ENCODE measurements at places on chromosomes 2 and 18.

DNA sequence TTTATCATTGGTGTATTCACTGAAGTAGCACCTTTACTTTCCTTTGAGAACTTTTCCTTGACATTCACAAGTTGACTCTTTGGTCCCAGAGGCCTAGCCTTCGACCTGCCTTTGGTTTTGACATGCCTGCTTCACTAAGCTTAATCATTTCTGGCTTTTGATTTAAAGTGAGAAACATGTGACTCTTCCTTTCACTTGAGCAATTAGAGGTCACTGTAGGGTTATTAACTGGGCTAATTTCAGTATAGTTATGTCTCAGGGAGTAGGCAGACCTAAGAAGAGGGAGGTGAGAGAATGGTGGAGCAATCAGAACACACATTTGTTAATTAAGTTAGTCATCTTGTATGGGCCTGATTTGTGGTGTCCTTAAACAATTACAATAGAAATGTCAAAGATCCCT, 1040.7 kb upstream of the SLC39A10 start:
- no peak for DNase-seq

- DNase-seq: no peak
Measured at GRCh38 chr2:241952816-241953215, 83.3 kb downstream of the RTP5 start.

GRCh38 chr2:215314896-215315295, 3.0 kb downstream of the ATIC start:
- no peak for DNase-seq

DNA sequence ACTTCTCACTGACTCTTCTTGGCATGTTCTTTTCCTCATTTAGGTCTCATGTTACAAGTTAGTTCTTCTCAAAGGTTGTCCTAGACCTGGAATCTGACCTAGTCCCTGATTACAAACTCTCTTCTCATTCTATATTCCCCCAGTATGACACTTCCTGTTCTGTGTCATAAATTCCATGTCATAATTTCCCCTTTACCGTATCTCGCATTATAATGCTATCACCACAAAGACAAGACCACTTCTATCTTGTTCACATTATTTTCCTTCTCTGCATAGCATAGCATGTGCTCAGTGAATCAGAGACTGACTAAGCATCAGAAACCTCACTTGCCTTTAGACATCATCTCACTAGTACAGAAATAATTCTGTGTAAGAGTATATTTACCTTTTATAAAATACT, 63.6 kb upstream of the CAVIN2 start:
- no peak for DNase-seq

- DNase-seq: no peak
Measured at GRCh38 chr2:218991674-218992168, 1.5 kb downstream of the CRYBA2 start.

DNA sequence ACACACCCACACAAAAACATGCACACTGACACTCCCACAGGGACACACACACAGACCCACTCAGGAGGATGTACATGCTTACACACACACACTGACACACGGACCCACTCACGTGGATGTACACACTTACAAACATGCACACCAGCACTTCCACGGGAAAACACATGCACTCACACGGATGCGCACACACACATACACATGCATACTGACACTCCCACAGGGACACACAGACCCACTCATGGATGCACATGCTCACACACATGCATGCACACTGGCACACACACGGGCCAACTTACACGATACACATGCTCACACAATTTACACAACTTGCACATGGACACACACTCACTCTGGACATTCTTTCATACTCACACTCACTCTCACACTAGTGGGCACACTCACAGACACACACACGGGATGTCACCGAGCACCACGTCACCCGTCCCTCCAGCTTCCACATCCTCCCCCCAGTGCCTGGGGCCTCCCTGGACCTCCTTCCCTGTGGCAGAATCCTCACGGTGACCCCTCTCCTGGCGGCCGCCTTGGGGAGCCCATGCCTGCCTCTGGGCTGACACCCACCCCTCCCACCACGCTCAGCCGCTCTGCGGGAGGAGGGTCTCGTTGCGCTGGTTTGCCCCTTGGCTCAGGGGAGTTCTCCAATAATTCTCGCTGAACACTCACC, 58.5 kb downstream of the TWIST2 start:
- DNase-seq: no peak

GRCh38 chr2:9375857-9376428, 47.4 kb downstream of the ITGB1BP1 start:
- no peak for DNase-seq

GRCh38 chr2:113248997-113249770, 29.5 kb downstream of the PAX8 start:
- peak; percentile 83 for DNase-seq

DNA sequence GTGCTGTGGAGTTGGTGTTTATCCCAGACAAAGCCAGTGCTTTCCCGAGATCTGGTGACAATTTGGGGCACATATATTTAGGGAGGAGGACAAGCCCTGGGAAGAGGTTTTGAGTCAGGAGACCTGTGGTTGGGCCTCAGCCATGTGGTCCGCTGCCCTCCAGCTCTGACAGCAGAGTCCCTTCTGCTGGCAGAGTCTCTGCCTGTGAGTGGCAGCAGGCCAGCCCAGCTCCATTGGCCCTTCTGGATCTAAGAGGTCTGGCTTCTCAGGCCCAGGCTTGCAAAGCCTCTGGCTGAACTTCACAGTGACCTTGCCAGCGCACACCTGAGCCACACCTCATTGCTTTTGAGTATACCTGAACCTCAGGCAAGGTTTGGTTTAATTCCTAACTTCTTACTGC, 115.3 kb downstream of the BCL2L11 start:
- no peak for DNase-seq

- DNase-seq: no peak
Measured at GRCh38 chr18:62505669-62506494, 16.9 kb upstream of the ZCCHC2 start.

GRCh38 chr18:24395049-24395795, 2.4 kb downstream of the OSBPL1A start:
- no peak for DNase-seq

DNA sequence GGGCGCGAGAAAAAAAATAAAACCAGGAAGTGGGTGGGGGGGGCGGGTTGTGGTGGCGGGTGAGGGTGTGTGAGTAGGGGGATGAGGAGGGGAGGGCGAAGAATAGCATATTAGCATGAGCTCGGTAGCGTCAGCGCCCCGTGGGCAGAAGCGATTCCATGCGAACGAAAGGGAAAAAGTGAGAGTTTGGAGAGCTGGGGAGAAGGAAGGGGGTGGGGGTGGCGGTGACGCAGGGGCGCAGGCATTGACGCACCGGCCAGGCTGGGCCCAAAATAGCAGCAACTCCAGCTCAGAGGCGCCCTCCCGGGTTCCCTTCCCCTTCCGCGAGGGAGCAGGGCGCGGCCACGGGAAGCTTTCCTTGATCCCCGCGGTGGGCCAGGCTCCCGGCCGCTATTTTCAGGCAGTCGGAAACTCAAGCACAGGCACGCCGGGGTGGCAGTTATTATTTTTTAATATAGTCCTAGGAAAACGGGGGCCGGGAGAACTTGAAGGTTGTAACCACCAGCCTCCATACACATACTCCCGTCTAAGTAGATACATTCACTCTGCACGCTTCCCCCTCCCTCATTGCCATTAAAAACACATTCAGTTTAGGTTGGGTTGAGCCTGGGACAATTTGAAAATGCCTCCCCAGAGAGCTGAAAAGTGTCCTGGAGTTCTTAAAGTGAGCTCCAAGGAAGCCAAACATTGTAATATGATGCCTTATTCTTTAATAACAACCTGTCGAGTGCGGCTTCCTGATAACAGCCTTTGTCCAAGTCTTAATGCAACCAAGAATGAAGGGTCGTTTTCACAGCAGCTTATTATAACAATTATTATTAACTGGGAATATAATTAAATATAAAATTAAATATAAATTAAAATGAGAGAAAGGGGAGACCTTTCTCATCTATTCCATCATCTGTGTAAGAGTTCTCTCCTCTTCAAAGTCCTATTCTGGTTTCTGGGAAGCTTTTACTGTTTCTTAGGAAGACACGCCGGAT, 2.3 kb upstream of the NR4A2 start:
- DNase-seq: peak; percentile 85

DNA sequence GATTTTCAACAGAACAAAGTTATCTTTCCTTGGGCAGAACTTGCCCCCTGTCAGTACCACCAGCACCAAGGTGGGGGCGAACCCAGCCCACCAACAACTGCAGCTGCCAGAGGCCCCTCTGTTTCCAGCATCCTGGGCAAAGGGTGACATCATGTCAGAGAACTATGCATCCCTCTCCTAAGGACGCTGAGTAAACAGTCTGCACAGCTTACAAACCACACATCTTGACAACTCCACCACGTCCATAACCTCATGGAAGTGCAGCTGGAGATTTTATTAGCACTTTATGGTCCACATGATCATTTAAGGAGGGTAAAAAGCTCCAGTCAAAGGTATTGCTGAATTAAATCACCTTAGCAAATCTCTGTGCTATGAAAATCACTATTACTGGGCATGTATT, 40.4 kb downstream of the PIEZO2 start:
- no peak for DNase-seq

DNA sequence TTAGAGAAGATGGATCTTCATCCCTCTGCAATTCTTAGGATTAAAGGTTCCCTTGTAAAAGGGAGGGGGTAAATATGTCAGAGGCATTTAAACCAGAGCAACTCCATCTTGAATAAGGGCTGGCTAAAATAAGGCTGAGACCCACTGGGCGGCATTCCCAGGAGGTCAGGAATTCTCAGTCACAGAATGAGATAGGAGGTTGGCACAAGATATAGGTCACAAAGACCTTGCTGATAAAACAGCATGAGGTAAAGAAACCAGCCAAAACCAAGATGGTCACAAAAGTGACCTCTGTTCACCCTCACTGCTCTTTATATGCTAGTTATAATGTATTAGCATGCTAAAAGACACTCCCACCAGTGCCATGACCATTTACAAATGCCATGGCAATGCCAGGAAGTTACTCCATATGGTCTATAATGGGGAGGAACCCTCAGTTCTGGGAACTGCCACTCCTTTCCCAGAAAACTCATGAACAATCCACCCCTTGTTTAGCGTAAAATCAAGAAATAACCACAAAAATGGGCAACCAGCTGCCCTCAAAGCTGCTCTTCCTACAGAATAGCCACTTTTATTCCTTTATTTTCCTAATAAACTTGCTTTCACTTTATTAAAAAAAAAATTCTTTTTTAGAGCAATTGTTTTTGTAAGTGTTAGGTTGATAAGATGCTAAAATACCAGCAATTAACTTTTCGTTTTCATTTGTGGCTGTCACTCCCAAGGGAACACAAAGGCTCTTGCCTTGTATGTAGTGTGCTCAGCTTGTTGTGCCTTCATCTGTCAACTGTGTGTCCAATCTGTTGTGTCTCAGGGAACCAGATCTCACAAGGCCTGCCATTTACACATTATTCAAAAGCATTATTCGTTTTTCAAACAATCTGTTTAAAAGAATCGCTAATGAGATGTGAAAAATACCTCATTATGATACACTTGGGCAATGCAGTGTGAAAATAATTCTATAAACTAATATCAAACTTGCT, 205.2 kb upstream of the RGPD4 start:
- DNase-seq: no peak

- DNase-seq: no peak
Measured at GRCh38 chr2:98900721-98901120, 35.3 kb downstream of the CRACDL start.

DNA sequence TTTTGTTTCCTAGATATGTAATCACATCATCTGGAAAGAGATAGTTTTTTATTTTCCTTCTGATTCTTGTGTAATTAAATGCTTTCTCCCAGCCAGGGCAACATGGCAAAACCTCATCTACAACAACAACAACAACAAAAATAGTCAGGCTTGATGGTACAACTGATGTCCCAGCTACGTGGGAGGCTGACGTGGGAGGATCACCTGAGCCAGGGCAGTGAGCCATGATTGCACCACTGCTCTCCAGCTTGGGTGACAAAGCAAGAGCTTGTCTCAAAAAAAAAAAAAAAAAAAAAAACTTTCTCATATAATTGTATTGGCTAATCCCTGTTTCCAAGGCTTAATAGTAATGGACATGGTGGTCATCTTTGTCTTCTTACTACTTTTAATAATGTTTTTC, 26.4 kb upstream of the PGAP1 start:
- no peak for DNase-seq

DNA sequence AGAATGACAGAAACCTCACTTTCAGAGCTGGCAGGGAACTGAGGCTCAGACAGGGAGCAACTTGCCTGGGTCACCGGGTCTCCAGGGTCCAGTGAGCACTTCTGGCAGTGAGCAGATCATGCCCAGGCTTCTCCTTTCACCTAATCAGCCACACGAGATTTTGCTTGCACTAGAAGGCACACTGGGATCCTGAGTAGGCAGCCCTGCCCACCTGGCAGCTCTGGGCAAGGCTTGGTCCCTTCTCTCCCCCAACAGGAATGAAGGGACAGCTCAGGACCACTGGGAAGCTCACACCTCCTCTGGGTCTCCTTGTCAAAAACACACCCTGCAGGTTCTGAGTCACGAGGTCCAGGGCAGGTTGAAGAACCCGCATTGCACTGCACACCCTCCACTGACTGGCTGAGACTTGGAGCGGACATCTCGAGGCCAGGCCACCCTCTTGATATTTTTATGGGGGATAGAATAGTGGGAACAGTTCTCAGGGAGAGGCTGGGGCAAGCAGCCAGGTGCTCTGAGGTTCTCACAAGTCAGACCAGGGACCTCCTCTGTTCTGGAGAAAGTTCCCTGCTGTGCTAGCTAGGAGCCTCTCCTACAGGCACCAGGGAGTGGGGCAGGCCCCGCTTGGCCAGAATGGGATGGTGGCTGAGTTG, 5.7 kb downstream of the MAL start:
- DNase-seq: no peak

DNA sequence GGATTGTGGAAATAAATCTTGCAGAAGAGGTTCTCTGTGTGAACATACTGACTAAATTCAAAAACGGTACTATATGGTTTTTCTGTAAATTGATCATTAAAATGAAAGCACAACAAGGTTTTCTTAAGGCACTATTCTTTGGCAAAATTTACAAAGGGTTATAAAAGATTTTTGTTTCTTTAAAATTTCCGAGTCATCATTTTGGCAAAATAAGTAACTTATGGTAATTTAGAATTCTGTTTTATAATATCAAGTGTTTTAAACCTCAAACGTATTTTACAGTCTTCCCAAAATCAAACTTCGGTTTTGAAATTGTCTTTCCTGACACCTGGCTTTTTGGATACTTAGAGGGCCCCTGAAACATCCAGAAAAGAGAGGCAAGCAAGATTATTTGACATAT, 101.9 kb upstream of the TFPI start:
- DNase-seq: no peak

DNA sequence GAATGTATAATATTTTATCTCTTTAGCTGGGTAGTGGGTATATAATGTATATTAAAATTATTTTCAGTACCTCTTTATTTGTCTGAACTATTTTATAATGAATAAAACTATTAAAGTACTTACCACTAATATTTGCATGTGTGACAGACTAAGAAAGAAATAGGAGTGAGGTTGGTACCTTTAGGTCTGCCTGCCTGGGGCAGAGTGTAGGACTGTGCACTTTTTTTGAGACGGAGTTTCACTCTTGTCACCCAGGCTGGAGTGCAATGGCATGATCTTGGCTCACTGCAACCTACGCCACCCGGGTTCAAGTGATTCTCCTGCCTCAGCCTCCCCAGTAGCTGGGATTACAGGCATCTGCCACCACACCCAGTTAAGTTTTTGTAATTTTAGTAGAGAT, 18.8 kb downstream of the NCOA1 start:
- DNase-seq: no peak

Measured in HuH-7 (cell line).